Naive thymus-derived CD4-positive, alpha-beta T cell (primary cell): ENCODE measurements at places on chromosomes 5 and 9.

DNA sequence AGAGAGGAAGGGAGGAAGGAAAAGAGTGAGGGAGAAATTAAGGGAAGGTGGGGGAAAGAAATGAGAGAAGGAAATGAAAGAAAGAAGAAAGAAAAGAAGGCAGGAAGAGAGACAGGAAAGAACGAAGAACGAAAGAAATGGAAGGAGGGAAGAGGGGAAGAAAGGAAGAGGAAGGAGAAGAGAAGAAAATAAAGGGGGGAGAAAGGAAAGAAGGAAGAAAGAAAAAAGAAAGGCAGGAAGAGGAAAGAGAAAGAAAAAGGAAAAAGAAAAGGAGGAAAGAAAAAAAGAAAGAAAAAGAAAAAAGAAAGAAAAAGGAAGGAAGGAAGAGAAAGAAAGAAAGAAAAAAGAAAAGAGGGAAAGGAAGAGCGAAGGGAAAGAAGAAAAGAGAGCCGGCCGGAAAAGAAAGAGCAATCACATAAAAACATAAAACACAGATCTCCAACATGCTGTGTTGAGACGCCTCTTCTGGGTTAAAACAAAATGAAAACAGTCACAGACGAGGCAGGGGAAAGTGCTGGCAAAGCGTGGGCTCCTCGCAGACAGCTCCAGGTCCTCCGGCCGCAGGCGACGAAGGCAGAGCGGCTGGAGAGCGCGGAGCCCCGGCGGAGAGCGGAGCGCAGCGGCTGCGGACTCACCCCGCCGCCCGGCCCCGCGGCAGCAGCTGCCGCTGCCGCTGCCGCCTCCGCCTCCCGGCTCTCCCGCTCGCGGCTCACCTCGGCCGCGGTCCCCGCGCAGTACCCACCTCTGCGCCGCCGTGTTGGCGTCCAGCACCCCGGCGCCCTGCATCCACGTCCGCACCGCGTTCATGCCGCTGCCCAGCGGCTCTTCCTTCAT lies 896 bp downstream of the EBF1 start:
- peak; percentile 39 for DNase-seq

DNA sequence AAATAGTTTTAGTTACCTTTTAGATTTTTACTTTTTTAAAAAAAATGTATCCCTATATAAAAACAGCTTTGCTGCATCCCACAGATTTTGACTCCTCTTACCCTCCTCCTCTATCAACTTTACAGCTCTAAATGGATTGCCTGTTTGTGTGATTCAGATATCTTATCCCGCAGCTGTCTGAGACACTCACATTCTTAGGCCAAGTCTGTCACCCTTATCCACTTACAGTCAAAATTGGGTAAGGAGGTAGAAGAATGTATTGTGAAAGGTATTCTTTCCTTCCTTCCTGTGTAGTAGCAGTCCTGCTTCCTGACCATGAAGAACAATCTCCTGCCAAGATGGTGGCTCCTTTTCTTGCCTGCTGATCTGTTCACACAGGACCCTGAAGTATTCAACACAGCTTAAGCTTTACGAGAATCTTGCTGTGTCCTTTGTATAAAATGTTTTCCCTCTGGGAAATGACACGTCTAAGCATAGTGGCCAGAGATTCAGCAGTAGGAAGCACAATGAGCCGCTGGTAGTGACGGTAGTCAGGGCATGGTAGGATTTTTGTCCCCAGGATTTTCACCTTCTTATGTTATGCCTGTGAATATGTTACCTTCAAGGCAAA lies 67.7 kb upstream of the ST8SIA4 start:
- DNase-seq, result no peak

GRCh38 chr9:90044710-90045151 lies 439.9 kb downstream of the GADD45G start:
- no peak for DNase-seq

DNA sequence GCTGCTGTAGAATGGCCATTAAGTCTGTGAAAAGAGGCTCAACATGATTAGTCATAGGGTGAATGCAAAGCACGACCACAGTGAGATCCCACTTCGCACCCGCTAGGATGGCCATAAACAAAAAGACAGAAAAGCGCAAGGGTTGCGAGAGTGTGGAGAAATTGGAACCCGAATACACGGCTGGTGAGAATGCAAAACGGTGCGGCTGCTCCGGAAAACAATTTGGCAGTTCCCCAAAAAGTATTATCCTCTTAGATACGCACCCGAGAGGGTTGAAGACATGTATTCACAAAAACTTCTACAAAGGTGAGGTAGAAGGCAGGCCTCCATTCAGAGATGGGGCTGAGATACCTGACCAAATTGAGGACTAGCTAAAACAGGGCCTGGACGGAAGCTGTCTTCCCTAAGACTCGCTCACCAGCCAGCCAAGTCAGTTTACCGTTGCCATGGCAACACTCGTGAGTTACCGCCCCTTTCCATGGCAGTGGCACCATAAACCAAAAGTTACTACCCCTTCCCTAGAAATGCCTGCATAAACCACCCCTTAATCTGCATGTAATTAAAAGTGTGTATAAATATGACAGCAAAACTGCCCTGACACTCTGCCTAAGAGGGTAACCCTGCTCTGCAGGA lies 726 bp upstream of the PSMB7 start:
- no peak for DNase-seq

GRCh38 chr5:83474991-83475390 lies 3.4 kb downstream of the VCAN start:
- no peak for DNase-seq

GRCh38 chr5:136424835-136425584 lies 59.7 kb upstream of the TRPC7 start:
- DNase-seq, result peak; percentile 56

DNA sequence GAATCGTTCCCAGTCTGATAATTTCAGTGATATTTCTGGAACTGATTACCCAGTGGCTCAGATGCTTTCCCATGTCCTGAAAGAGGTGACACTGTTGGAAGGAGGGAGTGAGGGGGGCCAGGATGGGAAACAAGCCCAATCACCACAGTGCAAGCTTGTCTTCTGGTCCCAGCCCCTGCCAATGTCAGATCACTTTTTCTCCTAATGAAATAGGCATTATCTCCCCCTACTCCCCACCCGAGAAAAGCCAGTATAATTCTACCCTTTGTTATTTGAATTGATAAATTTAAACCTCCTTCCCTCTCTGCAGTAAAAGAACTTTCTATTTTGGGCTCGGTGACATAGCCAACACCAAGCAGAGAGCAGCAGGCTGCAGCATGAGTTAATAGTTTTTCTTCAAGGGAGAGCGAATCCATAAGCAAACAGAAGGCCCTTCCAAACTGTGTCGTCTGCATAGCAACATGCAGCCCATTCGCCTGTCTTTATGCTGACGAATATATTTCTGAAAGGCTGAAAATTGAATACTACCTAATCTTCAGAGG lies 14.6 kb upstream of the PPP2CA start:
- no peak for DNase-seq

- DNase-seq, result no peak
Measured at GRCh38 chr5:12272389-12272788, 368.1 kb upstream of the CTNND2 start.

- no peak for DNase-seq
Measured at GRCh38 chr9:95188459-95188858, 129.1 kb downstream of the FANCC start.

- DNase-seq, result no peak
Measured at GRCh38 chr9:84761137-84761808, 91.7 kb downstream of the NTRK2 start.

- no peak for DNase-seq
Measured at GRCh38 chr5:112248623-112249022, 170.5 kb downstream of the EPB41L4A start.

DNA sequence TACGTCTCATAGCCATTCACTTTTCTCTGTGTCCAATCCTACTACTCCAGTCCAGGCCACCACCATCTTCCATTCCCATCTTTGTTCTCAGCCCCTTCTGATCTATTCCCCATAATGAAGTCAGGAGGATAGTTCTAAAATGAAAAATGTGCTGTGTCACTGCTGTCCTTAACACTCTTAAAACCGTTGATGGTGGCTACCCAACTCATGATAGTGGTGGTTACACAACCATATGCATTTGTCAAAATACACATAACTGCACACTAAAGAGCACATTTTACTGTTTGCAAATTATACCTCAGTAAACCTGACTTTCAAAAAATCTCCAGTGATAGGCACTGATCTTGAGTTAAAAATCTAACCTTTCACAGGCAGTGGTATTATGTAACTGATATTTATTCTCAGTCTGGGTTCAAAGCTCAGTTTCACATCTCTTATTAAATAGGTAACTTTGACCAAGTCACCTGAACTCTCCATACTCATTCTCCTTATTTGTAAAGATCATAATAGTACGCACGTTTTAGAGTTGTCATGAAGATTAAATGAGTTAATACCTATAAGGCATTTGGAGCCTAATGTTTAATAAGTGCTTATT lies 24.6 kb upstream of the ADRB2 start:
- DNase-seq, result no peak

DNA sequence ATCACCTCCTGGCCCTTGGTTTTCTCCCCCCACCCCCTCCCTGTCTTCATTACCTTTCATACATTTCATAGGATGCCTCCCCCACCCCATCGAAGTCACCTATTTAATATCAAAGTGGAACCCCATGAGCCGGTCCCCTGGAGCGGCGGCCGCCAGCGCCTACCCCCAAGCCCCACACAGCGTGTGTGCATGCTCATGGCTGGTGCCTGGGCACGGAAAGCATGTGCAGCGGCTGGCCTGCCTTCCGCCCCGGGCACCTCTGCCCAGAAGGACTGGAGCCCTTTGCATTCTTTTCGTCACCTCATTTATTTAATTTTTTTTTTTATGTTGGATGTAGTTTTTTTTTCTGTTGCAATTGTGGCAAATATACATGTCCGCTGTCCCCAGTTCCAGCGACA lies 116.2 kb downstream of the WNK2 start:
- no peak for DNase-seq

DNA sequence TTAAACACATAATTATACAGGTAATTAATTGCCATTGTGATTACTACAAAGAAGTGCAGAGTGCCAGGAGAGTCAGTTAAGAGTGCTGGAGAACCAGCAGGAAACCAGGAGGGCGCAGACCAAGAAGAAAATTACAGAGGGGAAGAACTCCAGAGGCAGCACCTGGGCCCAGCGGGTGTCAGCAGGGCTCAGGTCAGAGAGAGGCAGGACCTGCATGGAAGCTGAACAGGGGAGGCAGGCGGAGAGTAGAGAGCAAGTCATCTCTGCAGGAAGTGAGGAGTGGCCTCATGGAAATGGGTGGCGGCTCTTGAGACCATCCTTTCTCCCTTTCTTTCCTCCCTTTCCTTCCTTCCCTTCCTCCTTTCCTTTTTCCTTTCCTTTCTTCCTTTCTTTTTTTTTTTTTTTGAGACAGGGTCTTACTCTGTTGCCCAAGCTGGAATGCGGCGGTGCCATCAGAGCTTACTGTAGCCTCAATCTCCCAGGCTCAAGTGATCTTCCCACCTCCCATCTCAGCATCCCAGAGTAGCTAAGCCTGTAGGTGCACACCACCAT lies 4.0 kb upstream of the ZBTB34 start:
- no peak for DNase-seq

DNA sequence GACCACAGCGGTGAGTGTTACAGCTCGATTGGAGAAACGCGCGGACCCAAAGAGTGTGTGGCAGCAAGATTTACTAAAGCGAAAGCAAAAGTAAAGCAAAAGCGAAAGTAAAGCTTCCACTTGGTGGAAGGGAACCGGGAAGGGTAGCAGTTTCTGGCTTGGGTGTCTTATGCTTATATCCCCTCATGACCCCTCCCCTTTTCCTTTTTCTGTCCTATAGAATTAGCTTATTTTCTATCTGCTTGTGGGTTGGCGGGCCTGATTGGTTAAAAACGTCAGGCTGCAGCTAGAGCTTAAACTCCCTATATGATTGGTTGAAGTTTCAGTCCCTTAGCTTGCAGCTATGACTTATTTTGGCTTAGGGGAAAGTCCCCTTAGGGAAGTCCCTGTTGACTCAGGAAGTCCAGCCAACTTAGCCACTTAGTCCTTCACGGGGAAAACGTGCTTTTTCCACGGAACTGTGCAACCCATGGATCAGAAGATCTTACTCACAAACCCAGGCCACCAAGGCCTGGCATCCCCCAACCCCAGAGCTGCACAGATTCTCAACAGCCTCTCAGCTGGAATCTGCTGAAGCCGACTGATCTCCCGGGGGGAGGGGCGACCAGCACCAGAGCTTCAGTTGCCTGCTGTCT lies 114.2 kb upstream of the ADAMTS16 start:
- DNase-seq, result no peak

GRCh38 chr5:129177451-129177850 lies 82.9 kb downstream of the ISOC1 start:
- no peak for DNase-seq

- DNase-seq, result no peak
Measured at GRCh38 chr9:137176302-137177182, 4.7 kb upstream of the TMEM210 start.

- DNase-seq, result no peak
Measured at GRCh38 chr9:133636902-133637301, 739 bp downstream of the DBH start.

DNA sequence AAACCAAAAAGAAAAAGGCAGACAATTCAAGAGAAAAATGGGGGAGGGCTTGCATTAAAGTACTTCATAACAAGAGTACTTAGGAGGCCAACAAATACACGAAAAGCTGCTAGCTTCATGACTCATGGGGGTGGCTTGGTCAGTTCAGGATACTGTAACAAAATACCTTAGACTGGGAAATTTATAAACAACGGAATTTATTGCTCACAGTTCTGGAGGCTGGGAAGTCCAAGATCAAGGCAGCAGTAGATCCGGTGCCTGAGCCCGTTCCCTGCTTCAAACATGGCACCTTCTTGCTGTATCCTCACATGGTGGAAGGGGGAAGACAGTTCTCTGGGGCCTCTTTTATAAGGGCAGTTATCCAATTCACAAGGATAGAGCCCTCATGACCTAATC lies 111.4 kb downstream of the C9orf50 start:
- no peak for DNase-seq

GRCh38 chr9:137829260-137829996 lies 48.2 kb upstream of the CACNA1B start:
- DNase-seq, result no peak

- no peak for DNase-seq
Measured at GRCh38 chr9:13324988-13325387, 45.5 kb upstream of the MPDZ start.

DNA sequence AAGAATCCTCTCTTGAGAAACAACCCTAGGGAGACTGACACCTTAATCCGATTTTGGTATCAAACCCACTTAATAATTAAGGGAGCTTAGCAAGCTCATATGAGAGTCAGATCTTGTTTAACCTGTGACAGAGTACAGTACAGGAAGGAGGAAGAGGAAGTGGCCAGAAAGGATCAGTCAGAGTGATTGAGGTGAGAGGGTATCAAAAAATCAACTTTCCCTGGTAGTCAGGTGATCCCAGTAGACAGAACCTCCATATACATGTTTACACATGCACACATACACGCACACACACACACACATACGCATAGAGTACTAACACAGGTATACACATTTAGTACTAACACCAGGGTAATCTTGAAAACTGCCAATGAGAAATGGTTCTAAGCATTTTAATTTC lies 56.8 kb downstream of the GLIS3 start:
- peak; percentile 8 for DNase-seq

- DNase-seq, result peak; percentile 77
Measured at GRCh38 chr9:105127863-105128220, 116.6 kb upstream of the SLC44A1 start.

GRCh38 chr5:14204011-14204670 lies 61.0 kb downstream of the TRIO start:
- DNase-seq, result no peak

- no peak for DNase-seq
Measured at GRCh38 chr9:109086221-109086620, 33.5 kb downstream of the TMEM245 start.

- no peak for DNase-seq
Measured at GRCh38 chr5:83777856-83778255, 57.2 kb upstream of the HAPLN1 start.

GRCh38 chr5:76943006-76943405 lies 9.8 kb upstream of the CRHBP start:
- DNase-seq, result no peak

GRCh38 chr9:133237035-133237731 lies 28.1 kb upstream of the OBP2B start:
- no peak for DNase-seq
